ENCODE measurements at places on chromosomes 12 and 14.
A peak's percentile ranks its signal among the peaks of the same experiment; 100 is the strongest.

DNA sequence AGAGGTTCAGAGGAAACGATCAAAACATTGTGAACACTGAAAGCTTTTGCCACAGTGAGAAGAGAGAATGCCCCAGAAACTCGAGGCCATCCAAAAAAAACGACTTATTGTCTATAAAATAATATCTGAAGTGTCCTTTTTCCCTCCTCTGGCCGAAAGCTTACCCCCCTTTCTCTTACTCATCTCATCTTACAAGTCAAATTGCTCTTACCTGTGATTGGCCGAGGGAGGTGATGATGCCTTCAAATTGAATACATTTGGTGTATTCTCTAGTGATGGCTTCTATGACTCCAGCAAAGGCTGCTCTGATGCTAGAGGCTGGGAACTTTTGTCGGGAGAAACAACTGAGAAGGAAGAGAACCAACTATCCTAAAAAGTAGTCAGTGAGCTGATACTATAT, 90.7 kb downstream of the PTCSC3 start:
- DNase-seq = no peak

DNA sequence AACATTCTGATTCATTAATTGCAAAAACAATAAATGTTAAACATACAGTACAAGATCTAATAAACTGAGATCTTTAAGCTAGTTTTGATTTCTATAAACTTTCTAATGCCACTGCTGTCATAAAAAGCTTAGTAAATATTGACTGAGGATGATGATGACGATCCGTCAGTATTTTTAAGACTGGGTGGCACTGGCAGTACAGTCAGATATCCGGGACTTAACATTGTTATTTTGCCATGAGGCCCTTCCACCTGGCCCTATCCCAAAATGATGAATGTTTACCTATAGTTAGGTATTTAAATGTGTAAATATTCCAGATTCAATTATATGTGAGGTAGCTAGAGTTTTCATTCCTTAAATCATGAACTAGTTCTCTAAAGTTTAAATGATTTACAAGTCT, 158.5 kb downstream of the FOXA1 start:
- no peak for DNase-seq

- DNase-seq = no peak
These were observed 40.9 kb upstream of the CORO1C start for GRCh38 chr12:108772247-108772646.

- no peak for DNase-seq
These were observed 96.1 kb downstream of the RBM19 start for GRCh38 chr12:113870035-113870434.

DNA sequence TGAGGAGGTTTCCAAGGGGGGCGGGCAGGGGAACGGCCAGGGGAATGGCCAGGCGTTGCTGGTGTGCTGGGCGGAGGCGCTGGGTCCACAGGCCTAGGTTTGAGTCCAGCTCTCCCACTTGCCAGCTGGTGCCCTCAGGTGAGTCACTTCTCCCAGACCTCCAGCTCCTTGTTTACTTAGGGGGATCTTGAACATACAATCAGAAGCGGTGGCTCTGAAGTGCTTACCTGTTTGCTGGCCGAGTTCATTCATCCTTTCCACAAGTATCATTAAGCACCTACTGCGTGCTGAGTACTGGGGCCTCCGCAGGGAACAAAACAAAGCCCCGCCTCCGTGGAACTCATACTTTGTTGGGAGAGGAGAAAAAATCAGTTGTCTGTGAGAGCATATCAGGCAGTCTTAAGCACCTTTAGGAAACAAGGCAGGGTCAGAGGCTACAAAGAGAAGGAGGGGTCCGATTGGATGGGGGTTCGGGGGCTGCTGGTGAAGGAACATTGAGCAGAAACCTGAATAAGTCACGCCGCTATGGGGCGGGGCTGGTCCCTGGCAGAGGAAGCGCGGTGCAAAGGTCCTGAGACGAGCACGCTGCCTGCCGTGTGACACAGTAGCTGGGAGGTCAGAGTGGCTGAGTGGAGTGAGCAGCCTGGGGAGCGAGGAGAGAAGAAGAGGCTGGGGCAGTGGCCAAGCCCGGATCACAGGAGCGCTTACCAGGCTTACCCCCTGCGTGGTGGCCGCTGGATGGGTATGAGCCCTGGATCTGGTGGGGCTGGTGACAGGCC, 15.1 kb downstream of the MVK start:
- DNase-seq = no peak

- DNase-seq = no peak
These were observed 96.5 kb downstream of the ARMH4 start for GRCh38 chr14:58055497-58056010.

GRCh38 chr12:30450872-30451271, 244.8 kb downstream of the IPO8 start:
- no peak for DNase-seq

DNA sequence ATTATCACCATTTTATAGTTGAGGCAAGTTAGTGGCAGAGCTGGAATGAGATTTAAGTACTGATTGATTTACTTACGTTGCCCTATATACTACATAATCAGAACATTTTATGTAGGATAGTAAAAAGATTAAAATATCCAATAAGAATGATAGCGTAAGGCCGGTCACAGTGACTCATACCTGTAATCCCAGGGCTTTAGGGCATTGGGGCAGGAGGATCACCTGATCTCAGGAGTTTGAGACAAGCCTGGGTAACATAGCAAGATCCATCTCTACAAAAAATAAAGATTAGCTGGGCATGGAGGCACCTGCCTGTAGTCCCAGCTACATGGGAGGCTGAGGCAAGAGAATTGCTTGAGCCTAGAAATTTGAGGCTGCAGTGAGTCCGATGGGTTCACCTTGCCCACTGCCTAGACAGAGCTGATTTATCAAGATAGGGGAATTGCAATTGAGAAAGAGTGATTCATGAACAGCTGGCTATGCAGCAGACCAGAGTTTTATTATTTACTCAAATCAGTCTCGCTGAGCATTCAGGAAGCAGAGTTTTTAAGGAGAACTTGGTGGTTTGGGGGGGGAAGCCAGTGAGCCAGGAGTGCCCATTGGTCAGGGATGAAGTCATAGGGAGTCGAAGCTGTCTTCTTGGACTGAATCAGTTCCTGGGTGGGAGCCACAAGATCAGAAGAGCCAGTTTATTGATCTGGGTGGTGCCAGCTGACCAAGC, 24.7 kb upstream of the SGPP1 start:
- DNase-seq = no peak

- DNase-seq = no peak
These were observed 235.5 kb downstream of the AKAP6 start for GRCh38 chr14:32564596-32564995.

DNA sequence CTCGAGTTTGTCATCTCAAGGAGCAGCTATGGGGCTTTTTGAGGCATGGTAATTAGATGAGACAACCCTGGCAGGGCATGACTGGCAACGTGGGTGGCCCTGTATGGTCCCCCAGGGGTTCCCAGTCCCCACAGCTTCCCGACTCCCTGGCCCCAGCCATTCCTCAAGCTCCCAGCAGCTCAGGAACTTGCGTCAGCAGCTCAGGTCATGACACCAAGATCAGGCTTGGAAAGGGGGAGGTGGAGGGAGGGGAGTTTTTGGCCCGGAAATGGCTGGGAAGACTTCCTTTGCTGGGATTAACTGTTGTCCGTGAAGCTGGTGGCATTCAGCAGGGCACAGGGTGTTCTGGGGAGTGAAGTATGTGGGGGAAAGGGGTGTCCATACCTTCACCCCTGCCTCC, 10.4 kb upstream of the NRIP2 start:
- no peak for DNase-seq

DNA sequence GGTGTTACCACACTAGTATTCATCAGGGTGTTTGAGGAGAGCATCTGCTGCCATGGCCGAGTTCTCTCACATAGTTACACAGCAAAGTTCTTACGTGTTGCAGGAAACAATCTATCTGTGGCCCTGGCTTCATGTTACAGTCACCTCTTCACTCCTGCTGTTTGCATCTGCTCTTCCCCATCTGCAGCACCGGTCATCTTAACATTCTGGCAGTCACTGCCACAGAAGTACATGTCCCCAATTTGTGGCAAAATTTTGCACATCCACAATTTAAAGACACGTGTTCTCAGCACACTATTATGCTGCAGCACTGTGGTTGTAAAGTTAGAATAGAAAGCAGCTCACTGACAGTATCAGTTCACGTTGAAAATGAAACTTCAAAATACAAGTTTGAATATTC, 23.2 kb downstream of the MAPK1IP1L start:
- DNase-seq = no peak

- DNase-seq = no peak
These were observed 18.6 kb upstream of the PLEKHG3 start for GRCh38 chr14:64685371-64686281.

GRCh38 chr12:112837629-112838197, 46.2 kb downstream of the RPH3A start:
- no peak for DNase-seq

GRCh38 chr12:69679119-69679518, 20.0 kb downstream of the BEST3 start:
- no peak for DNase-seq

- no peak for DNase-seq
These were observed 5.7 kb downstream of the SVOP start for GRCh38 chr12:109014984-109015765.

DNA sequence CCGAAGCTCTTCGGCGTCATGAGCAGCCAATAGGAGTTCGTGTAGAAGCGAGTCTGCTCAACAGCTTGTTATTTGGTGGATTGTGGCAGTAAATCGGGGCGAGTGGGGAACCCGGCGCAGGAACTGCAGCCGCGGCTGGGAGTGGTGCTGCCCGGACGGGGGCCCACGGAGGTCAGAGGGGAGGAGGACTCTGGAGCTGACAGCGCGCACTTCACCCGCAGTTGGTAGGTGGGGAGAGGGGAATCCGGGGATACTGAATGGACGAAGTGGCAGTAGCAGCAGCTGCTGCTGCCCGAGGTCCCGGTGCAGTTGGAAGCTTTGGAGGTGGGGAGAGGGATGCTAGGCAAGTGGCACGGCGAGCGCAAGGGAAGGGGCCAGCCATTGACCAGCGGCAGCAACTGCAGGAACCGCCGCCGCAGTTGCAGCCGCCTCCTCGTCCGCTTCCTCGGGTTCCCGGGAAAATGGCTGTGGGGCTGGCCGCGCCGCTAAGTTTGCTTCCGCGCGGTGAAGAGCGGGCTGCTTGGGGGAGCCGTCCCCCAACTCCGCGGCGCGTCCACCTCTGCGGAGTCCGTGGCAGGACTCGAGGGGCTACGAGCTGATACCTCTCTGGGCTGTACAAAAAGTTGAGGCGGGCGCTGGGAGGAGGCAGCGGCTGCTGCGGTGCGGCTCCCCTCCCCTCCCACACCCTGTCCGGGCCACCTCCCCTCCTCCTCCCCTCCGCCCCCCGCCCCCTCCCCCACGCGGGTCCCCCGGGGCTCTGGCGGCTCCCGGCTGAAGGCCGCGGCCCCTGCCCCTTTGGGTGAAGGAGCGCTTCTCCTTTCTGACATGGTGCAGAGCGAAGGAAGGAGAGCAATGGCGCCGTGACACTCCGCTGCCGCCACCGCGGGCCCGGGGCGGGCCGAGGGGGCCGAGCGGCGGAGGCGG, at the start of gene ARID4A:
Gene ARID4A (plus strand): TSS at position 79 of the 924 bp plus-strand sequence. CDS start 1,300 bp downstream, outside the sequence.
- DNase-seq = peak; percentile 83

- no peak for DNase-seq
These were observed 5.2 kb upstream of the TPCN1 start for GRCh38 chr12:113216027-113216426.

DNA sequence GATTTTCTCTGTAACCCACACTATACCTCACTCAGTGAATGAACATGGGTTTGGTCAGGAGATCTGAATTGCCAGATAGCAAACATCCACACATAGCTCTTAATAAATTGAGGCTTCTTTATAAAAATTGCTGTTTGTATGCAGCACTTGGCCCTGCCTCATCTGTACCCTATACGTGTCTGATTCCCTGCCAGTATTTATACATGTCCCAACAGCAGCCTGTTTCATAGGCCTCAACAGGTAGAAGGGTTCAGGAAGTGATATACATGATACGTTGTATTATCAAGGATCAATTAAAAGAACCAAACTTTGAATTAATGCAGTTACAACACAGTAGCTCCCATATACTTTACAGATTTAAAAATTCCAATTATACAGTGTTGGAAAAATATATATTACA, 32.3 kb downstream of the RASSF9 start:
- no peak for DNase-seq

GRCh38 chr12:25617991-25618390, 64.9 kb upstream of the LMNTD1 start:
- DNase-seq = no peak

DNA sequence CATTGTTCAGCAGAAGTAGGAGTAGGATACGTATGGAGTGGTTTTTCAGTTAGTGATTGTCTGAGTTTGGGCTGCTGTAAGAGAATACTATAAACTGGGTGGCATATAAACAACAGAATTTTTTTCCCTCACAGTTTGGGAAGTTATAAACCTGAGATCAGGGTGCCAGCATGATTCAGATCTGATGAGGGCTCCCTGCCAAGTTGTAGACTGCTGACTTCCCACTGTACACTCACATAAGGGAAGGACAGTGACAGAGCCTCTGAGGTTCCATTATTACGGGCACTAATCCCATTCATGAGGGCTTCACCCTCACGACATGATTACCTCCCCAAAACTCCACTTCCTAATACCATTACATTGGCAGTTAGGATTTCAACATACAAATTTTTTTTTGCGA, 50.7 kb downstream of the ACSM4 start:
- no peak for DNase-seq

DNA sequence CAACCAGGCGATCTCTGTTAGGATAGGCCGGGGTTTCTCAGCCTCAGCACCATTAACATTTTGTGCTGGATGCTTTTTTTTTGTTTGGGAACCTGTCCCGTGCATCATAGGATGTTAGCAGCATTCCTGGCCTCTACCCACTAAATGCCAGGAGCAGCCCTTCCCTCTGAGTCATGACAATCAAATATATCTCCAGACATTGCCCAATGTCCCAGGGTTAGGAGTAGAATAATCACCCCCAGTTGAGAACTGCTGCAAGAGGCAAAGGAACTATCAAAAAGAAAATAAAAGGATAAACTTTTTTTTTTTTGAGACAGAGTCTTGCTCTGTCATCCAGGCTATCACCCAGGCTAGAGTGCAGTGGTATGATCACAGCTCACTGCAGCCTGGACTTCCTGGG, 76.0 kb downstream of the ACACB start:
- DNase-seq = no peak

GRCh38 chr12:75322464-75322863, 7.7 kb downstream of the CAPS2 start:
- DNase-seq = no peak

- DNase-seq = no peak
These were observed 443.2 kb upstream of the TMEM132C start for GRCh38 chr12:127823801-127824200.
